ENCODE measurements at places on chromosomes 3 and 15.

DNA sequence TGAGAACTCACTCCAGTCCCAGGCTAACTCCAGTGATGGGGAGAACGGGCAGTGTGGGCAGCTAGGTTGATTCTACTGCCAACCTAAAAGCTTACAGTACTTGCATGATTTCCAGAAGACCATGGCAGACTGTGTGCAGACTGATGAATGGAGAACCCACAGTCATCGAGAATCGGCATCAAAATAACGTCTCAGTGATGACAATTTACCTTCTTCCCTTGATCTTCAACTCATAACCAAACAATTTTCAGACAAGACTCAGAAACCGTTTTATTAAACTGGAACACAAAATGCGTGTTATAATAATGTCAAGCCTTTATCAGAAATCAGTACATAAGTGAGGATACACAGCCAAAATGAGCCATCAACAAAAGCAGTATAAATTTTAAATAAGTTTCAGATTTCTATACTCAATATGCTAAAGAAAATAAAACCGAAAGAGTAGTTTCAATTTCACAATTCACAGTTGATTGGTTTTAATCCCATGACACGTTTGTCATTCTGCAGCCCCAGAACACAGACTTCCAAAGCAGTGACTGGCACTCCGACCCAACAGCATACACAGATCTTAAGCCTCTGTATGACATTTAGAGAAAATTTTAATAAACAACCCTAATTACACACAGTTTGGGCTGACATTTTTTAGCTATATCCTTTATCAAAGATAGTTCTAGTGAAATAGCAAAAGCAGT, 54.5 kb downstream of the ZMAT3 start:
- H3K4me3 ChIP-seq = no peak overlapping the region
- no peaks in the 10 kb centered on the region for H3K36me3 ChIP-seq
- DNase-seq = no peak
- peaks cover 3% of the 10 kb centered on the region for H3K4me1 ChIP-seq
- H3K27me3 ChIP-seq = no peaks in the 10 kb centered on the region

DNA sequence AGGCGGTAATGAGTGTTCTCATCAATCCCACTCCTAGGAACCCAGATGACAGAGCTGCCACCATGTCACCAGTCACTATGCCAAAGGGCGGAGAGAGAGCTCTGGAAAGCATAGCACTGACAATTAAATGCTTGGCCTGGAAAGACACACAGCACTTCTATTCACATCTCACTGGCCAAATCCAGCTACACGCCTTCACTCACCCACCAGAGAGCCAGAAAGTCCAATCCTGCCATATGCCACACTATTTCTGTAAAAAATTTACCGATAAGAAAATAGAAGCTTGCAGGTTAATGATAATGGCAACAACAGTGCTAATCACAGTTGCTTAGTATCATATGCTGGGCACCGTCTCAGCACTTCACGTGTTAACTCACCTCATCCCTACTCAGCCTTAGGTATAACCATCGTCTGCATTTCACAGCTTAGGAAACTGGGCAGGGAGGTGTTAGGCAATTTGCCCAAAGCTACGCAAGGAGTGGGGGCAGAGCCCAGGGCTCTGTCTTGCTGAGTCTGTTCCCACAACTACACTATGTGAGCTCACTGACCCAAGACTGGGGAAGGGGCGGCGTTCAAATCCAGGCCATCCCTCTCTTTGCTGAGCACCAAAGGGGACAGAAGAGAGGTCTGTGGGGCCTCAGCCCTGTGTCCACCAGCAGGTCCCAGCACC, 16.5 kb downstream of the KLHL25 start:
- DNase-seq = no peak
- no peaks in the 10 kb centered on the region for H3K36me3 ChIP-seq
- no peak overlapping the region for H3K27ac ChIP-seq
- no peaks in the 10 kb centered on the region for H3K27me3 ChIP-seq
- H3K4me3 ChIP-seq = no peak overlapping the region
- no peaks in the 10 kb centered on the region for H3K4me1 ChIP-seq

DNA sequence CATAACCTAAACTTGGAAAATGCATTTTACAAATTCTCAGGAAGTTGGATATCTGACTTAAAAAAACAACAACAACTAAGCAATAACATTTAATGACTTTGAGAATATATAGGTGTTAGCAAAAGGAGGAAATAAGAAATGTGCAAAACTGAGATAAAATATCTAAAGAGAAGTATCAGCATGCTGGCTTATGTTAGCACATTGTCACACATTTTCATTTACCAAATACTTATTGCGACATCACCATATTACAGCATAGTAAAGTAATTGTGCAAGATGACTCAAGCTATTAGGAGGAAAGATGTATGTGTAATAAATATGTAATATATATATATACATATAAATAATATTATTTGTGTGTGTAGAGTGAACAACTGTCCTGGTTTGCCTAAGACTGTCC, 9.2 kb downstream of the PTX3 start:
- H3K36me3 ChIP-seq = no peaks in the 10 kb centered on the region
- DNase-seq = no peak
- H3K27ac ChIP-seq = no peak overlapping the region
- H3K4me1 ChIP-seq = no peaks in the 10 kb centered on the region

DNA sequence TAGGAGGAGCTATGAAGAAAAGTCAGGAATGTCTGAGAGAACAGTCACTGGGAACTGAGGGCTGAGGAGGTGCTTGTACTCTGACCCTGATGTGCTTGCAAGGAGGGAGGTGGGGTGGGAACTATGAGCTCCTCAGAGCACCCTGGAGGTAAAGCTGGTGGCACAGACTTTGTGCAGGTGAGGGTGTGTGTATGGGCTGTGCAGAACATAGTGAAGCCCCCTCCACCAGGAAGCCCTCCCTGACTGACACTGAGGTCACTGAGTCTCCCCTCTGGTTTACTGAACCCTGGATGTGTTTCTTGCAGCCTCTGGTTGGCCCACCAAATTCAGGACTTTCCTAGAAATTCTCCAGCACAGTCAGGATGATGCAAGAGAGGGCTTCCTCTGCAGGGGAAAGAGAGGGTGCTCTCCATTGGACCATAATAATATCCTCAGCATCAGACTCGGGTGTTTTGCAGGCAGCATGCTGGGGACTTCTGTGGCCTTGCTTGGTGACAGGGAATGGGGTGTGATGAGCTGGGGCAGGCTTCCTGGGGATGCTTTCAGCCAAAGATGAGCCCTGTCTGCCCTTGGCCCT, 1.5 kb upstream of the ISLR start:
- no peaks in the 10 kb centered on the region for H3K4me1 ChIP-seq
- H3K36me3 ChIP-seq = no peaks in the 10 kb centered on the region
- H3K4me3 ChIP-seq = no peak overlapping the region

DNA sequence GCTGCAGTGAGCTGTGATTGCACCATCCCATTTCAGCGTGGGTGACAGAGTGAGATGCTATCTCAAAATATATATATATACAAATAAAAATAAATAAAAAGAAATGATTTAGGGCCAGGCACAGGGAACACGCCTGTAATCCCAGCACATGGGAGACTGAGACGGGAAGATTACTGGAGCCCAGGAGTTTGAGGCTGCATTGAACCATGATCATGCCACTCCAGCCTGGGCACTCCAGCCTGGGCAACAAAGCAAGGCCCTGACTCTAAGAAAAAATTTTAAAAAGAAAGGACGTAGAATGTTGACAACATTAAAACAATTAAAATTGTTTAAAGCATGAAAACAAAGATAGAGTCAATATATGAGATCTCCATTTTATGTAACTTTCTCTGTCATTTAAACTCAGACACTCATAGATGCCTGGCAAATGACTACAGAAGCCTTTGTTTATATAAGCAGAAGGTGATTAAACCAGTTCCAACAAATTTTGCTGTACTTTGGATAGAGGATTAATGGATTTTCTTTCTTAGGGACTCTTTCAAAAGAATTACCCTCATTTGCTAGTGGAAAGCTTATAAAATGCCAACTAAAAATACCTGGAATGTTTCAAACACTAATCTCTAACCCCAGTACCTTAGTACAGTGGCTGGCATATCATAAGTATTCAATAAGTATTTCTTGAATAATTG, 10.7 kb upstream of the TRPM7 start:
- H3K4me1 ChIP-seq = no peaks in the 10 kb centered on the region
- no peaks in the 10 kb centered on the region for H3K36me3 ChIP-seq
- H3K4me3 ChIP-seq = no peak overlapping the region
- H3K27me3 ChIP-seq = no peaks in the 10 kb centered on the region

- H3K4me3 ChIP-seq = no peak overlapping the region
- H3K27ac ChIP-seq = no peak overlapping the region
- H3K36me3 ChIP-seq = no peaks in the 10 kb centered on the region
- DNase-seq = no peak
- H3K4me1 ChIP-seq = no peaks in the 10 kb centered on the region
These were observed 101.2 kb downstream of the NFKBIZ start for GRCh38 chr3:101950510-101950909.

DNA sequence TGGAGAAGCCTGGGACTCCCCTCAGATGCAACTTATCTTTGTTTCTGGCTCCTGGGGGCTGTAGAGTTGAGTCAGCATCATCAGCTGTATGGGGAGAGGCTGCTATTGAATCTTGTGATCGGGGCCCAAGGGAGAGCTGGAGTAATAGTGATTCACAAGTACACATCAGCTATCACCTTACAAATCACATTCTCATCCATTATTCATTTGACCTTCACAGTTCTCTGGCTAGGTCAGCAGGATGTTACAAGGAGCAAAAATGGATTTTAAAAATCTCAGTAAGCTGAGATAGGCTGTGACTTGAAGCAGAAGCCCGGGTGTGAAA, 175.0 kb downstream of the OPA1 start:
- H3K4me1 ChIP-seq = no peaks in the 10 kb centered on the region
- no peak for DNase-seq
- H3K27ac ChIP-seq = no peak overlapping the region
- no peaks in the 10 kb centered on the region for H3K36me3 ChIP-seq
- no peaks in the 10 kb centered on the region for H3K27me3 ChIP-seq
- no peak overlapping the region for H3K4me3 ChIP-seq
